Fibroblast of villous mesenchyme (primary cell): ENCODE measurements at places on chromosomes 16 and 17. TPM values are rescaled to one million over a fixed set of nuclear protein-coding genes. Genes with fewer than 3 reads are reported as not detected.

DNA sequence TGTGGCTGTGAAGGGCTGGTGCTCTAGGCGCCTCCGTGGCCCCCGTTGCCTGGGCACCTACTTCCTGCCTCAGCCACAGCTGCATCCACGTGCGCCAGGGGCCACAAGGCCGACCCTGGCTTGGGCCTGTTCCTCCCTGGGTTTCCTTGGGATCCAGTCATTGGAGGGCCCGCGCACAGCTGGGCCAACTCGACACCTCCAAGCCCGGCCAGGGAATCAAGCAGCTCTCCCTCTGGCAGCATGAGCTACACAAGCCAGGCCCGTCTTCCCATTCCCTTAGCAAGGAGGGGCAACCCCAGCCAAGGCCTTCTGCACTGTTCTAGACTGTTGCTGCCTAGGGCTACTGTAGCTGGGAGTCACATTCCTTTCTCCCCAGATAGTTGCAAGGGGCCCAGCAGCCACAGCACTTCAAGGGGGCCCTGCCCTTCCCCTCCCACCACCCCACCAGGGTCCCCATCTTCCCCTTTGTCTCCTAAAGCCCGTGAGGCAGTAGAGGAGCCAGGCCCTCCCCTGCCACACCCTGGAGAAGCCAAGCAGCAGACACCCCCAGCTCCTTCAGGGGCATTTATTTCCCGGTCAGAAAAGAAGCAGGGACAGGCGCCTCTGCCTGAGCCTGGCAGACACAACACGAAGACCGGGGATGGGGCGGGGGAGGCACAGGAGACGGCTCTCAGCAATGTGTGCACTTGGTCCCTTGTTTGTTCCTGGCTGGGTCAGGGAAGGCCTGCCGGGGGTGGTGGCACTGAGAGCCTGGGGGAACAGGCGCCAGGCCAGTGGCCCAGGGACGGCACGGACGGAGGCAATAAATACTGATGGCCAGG lies 3.8 kb downstream of the ARHGDIA start:
- peak; percentile 73 for DNase-seq

Gene UBE2G1
- total RNA-seq: 37.7 and 45.3 TPM in 2 replicates

Gene MYH13
- not detected in 2 replicates for total RNA-seq

DNA sequence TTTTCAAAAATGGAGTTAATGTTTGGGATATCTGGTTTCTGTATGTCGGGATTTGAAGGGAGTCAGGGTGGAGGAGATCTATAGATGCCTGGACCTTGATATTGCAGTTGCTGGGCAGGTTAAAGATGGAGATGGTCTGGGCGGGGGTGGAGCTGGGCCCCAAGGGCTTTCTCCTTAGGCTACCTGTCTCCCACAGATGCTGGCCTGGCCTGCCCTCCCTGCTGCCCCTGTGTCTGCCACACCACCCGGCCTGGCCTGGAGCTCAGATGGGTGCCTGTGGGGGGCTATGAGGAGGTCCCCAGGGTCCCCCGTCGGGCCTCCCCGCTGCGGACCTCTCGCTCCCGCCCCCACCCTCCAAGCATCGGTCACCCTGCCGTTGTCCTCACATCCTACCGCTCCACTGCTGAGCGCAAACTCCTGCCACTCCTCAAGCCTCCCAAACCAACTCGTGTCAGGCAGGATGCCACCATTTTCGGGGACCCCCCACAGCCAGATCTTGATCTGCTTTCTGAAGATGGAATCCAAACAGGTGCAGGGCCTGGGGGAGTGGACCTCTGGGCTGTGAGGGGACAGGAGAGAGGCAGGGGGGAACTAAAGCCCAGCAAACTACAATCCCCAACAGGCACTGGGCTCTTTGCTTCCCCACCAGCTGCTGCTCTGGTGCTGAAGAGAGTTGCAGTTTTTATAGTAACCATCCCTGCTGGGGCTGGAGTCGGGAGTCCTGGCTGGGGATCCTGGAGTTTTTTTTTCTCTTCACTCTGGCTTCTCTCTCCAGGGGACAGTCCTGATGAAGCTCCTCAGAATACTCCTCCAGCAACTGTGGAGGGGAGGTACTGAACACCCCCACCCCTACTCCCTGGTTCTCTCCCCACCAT lies 2.9 kb downstream of the ARHGEF15 start:
- DNase-seq: no peak
